T-cell (primary cell): ENCODE measurements at places on chromosomes 3 and 15. TPM values are rescaled to one million over a fixed set of nuclear protein-coding genes. Genes with fewer than 3 reads are reported as not detected.
A peak's percentile ranks its signal among the peaks of the same experiment; 100 is the strongest.

The EPHB3 gene
- total RNA-seq = 0.36 TPM

The LMLN gene
- 5.5 TPM for total RNA-seq

The RTP3 gene
- total RNA-seq = not detected

The RAP2B gene
- 24.5 TPM for total RNA-seq

The DPP8 gene
- 48.1 TPM for total RNA-seq

- DNase-seq = no peak
Measured at GRCh38 chr3:150242220-150242936, 165.7 kb upstream of the TSC22D2 start.

DNA sequence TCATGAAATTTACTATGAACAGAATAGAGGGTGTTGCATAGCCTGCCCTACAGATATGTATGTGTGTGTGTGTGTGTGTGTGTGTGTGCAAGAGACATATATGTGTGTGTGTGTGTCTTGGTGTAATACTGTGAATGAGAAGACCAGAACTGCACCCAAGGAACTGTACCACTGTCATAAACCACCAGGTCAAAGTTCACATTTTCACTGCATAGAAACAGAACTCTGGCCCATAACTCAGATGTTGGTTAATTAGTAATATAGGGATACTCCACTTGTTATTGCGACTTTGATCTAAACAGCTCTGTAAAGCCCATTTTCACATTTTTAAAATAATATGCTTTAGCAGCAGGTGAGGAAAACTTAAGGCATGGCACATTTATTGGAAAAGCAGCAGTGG lies 111.8 kb downstream of the IGF2BP2 start:
- no peak for DNase-seq

DNA sequence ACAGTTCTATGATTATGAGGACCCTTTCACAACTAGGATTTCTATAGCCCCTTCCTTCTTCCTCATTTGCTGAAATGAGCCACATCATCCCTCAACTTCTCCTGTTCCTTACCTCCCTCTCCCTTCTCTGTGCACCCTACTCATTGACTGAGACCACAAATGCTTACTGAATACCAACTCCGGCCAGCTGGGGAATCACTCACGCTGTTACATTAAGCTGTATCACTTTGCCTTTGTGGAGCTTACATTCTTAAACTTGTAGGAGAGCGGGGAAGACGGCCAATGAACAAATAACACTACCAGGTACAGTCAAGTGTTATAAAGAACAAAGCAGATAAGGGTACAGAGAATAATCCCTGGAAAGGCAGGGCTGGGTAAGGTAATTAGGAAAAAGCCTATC lies 5.7 kb downstream of the SUCLG2 start:
- no peak for DNase-seq

- DNase-seq = no peak
Measured at GRCh38 chr3:80601479-80601878, 833.7 kb upstream of the ROBO1 start.

GRCh38 chr15:74809242-74809641 lies 3.4 kb upstream of the LMAN1L start:
- no peak for DNase-seq

DNA sequence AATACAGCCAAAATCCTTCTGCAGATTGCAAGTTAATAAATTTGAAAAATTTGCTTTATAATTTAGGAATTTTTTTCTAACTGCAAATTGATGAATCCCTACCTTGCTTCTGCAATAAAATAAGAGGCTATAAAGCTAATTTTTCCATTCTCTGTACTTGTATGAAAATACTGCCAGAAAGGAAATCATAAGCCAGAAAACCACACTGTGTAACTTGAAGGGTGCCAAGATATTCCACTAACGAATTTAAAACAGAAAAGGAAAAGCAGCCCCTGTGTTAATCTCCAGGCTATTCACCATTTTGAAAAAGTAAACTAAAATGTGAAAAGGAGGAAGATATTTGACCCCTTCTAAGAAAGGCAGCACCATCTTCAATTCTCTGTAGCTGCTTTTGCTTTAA lies 557.9 kb upstream of the ZNF385D start:
- no peak for DNase-seq

- no peak for DNase-seq
Measured at GRCh38 chr3:111152496-111152895, 80.9 kb downstream of the NECTIN3 start.

- no peak for DNase-seq
Measured at GRCh38 chr3:147795418-147795817, 386.3 kb downstream of the ZIC1 start.

DNA sequence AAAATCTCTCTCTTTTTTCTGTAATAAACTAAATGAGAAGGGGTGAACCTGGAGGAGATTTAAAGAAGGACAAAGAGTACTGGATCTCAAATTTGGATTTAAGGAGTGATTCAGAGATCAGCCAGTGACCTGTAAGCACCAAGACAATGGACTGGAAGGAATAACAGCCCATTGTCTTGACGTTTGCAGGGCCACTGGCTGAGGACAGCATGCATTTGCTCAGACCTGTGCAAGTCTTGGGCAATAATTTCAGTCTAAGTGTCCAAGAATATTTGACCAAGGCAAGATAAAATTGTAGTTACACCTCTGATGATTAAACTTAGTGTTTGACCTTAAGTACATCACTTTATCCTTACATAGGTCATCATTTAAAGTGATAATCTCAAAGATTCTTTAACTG lies 55.8 kb upstream of the OSTN start:
- no peak for DNase-seq

- no peak for DNase-seq
Measured at GRCh38 chr3:71956716-71957115, 171.8 kb upstream of the PROK2 start.

GRCh38 chr3:80244390-80244789 lies 476.6 kb upstream of the ROBO1 start:
- no peak for DNase-seq

DNA sequence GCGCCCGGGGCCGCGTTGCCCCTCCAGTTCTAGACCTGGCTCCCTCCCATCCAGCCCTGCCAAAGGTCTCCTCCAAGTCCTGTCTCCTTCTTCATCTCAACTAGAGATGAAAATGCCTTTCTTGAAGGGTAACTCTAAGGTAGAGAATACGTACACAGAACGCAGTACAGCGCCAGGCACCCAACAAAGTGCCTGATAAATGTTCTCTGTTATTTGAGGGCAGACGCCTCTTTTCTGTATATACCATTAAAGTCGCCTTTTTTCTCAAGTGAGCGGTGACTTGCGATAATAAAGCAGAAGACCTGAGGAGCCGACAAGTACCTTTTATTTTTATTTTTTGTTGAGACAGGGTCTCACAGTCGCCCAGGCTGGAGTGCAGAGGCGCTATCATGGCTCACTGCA lies 809 bp downstream of the CRTAP start:
- no peak for DNase-seq

DNA sequence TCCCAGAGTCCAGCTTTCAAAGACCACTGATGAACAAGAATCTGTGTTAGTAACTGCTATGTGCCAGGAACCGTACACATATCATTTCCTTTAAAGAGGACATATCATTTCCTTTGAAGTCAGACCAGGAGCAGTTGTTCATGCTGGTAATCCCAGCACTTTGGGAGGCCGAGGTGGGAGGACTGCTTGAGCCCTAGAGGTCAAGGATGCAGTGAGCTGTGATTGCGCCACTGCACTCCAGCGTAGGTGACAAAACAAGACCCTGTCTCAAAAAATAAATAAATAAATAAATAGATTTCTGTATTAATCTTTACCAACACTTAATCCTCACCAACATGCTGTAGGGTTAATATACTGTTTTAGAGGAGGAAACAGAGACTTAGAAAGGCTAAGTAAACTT lies 23.9 kb upstream of the CDV3 start:
- DNase-seq = no peak

DNA sequence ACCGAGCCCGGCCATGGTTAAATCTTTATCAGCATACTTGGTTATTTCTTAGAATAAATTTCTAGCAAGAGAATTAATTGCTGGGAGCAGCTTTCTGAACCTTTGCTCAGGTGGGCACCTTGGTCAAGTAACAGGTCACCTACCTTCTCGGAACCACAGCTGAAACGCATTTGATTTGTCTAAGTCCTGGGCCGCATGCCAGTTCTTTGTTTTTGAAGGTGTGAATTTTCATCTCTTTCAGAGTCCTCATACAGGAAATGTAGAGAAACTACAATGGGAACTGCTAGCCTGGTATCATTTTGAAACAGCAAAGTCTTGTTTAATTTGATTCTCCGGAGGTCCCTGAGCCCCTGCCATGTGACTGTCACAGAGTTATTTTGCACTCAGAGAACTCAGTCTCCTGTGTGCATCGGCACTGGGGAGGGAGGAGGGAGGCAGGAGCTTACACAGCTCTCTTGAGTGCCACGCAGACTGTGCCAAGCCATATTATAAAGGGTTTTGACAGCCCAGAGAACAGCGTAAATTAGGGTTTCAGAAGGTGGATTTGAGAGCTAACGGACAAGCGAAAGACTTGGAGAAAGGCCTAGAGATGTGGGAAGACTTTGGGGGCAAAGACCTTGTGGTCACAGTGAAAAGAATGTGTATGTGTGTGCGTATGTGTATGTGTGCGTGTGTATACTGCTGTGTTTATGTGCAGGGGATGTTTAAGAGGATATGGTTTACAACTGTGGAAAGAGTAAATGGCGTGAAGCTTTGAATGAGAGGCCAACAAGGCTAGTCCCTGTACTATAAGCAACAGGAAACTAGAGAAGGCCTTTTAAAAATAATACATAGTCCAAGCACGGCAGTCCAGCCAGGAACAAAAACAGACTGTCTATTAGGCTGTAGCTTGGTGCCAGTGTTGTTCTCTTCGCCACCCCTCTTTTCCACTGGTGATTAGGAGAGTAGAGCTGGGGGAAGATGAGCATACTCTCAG lies 61.8 kb upstream of the ATP13A3 start:
- no peak for DNase-seq

DNA sequence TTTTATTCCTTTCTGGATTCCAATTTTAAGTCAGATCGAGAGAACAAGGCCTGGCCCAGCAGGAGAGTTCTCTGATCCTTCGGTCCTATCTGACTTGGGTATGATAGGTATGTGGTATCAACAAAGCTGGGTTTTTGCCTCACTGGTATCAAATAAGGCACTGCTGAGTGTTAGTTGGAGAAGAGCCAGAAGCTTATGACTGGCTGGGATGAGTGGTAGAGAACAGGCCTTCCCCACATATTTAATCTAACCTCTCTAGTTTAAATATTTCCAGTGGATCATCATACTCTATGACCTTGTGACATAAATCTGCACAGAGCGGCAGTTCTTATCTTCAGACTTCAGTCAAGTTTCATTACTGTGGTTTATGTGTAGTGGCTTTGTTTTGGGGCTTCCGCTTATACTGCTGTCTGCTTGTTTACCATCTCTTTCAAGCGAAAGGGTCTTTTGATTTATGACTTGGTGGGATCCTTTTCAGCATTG lies 164.5 kb downstream of the PTPRG start:
- DNase-seq = no peak

- no peak for DNase-seq
Measured at GRCh38 chr3:45011756-45012508, 14.2 kb upstream of the CLEC3B start.

DNA sequence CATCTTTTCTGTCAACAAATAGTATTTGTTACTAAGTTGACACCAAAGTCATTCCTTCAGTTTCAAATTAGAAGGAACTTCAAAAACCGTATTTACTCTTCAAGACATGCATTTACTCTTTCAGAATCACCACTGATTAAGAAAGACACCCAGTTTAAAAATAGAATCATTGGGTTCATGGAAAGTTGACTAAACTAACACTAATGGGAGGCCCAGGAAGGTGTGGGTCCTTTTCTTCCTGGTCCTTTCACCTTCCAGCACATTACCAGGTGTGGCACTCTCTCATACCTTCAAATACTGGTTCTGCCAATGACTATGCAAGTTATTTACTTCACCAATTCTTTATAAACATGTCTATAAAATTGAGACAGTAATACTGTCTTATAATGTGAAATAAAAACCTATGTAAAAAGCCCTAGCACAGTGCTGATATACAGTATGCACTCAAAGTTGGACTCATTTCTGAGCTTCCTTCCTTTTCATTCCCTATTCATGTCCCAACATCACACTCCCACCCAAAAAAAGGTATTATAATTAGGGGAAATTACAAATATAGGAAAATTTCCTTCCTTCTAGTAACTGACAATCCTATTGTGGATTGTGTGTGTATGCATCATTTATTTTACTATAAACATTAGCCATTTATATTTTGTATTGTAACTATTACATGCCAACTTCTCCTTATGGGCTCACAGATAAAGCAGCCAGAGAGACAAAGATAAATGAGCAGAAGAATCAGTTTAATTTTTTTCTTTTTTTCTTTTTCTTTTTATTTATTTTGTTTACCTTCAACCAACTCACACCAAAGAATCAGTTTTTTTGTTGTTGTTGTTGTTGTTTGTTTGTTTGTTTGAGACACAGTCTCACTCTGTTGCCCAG lies 48.9 kb downstream of the LRRFIP2 start:
- DNase-seq = no peak

DNA sequence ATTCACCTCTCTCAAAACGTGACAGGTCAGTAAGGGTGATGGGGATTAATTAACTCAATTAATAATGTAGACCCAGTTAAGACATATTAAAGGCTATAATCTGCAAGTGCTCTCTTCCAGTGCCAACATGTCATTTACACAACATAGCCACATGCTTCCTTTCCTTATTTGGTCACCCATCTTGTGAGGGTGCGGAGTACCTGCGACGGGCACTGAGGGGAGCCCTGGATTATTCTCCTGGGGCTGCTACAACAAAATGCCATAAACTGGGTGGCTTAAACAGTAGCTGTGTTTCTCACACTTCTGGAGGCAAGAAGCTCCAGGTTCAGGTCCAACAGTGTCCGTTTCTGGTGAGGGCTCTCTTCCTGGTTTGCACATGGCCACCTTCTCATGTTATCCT lies 157.4 kb upstream of the LRTM1 start:
- DNase-seq = no peak

- DNase-seq = no peak
Measured at GRCh38 chr3:12147049-12147780, 11.5 kb downstream of the TIMP4 start.

DNA sequence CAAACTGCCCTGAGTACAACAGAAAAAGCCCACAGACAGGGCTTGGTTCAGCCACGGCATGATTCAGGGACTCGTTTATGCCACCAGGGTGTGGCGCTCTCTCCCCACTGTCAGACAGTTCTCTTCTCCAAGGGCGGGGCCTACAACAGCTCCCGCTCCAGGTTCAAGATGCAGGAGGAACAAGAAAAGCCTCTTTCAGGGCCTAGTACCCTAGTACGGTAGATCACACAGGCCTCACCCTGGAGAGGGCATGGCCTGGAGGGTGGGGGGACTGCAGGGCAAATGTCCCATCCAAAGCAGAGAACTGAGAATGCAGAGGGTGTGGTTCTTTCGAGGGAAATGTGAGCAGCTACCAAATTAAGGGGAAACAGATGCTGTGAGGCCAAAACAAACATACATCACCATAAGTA lies 12.0 kb downstream of the MESD start:
- DNase-seq = peak; percentile 14

- no peak for DNase-seq
Measured at GRCh38 chr15:55108858-55109518, 87.8 kb downstream of the RSL24D1 start.

- DNase-seq = no peak
Measured at GRCh38 chr3:71006810-71007785, 576.4 kb downstream of the FOXP1 start.
